ENCODE measurements at places on chromosomes 4 and X. TPM values are rescaled to one million over a fixed set of nuclear protein-coding genes. Genes with fewer than 3 reads are reported as not detected.

Gene SSX4B
- total RNA-seq = not detected

Gene MAGEE2
- total RNA-seq = not detected

Gene TMSB15C
- total RNA-seq = 0.96 TPM

DNA sequence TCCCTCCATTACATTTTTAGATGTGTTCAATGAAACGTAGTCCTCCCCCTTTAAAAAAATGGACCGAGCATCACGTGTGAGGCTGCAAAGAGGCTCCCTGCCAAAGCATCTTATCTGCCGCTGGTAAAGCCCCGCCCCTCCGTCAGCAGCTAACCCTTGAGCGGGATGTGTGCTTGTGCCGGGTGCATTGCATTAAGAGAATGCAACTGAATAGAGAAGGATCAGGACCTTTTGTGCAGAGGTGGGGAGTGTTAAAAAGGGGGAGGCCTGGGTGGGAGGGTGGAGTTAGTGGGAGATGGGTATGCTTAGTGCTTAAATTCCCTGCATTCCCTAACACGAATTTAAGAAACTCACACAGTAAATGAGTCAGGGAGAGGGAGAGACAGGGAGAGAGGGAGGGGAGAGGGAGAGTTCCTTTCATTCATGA lies 66.0 kb downstream of the TBL1X start:
- H3K4me1 ChIP-seq = peaks cover 66% of the 10 kb centered on the region
- H3K27ac ChIP-seq = peak overlapping the region; percentile 87
- H3K27me3 ChIP-seq = no peaks in the 10 kb centered on the region

GRCh38 chr4:78345237-78345636 lies 206.3 kb upstream of the ANXA3 start:
- no peak overlapping the region for H3K27ac ChIP-seq
- no peaks in the 10 kb centered on the region for H3K36me3 ChIP-seq
- H3K27me3 ChIP-seq = peaks cover 3% of the 10 kb centered on the region
- no peaks in the 10 kb centered on the region for H3K4me1 ChIP-seq

DNA sequence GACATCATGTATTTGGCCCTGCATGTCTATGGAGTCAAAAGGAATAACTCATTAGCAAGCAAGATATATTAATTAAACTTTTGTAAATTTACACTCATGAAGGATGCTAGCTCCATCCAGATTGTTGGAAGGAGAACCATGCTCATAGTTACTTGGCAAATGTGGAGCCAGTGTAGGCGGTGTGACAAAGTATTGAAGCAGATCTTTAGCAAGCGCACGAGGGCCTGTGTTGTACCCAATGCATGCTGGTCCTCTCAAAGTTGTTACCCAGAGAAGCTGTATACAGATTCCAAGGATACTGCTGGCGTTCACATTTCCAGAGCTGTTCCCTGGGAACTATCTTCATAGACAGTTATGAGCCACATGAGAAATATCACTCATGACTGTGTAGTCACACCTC lies 196.4 kb upstream of the MBNL3 start:
- no peaks in the 10 kb centered on the region for H3K4me1 ChIP-seq
- no peaks in the 10 kb centered on the region for H3K36me3 ChIP-seq
- no peaks in the 10 kb centered on the region for H3K27me3 ChIP-seq
- H3K4me3 ChIP-seq = no peak overlapping the region

GRCh38 chr4:77047037-77047436 lies 28.8 kb downstream of the CCNI start:
- H3K4me1 ChIP-seq = peaks cover 58% of the 10 kb centered on the region
- H3K4me3 ChIP-seq = no peak overlapping the region
- H3K27me3 ChIP-seq = peaks cover 19% of the 10 kb centered on the region
- no peak for DNase-seq
- peaks cover 42% of the 10 kb centered on the region for H3K36me3 ChIP-seq

DNA sequence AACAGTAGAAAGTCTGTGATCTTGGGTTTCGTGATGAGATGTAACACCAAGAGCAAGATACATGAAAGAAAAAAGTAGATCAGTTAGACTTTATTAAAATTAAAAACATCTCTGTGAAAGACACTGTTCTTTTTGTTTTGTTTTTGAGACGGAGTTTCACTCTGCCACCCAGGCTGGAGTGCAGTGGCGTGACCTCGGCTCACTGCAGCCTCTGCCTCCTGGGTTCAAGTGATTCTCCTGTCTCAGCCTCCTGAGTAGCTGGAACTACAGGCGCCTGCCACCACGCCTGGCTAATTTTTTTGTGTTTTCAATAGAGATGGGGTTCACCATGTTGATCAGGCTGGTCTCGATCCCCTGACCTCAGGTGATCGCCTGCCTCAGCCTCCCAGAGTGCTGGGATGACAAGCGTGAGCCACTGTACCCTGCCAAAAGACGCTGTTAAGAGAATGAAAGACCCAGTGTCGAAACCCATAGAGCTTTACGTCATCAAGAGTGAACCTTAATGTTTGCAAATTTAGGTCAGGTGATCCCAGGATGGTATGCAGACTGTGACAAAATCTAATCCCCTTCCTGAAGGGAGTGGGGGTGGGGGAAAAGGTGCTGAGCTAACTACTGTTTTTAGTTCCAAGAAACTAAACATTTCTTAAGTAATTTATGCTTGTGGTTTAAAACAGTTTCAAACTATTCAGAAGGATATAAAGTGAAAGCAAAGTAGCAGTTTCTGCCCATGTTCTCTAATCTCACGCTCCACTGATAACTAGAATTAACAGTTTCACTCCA lies 8.0 kb downstream of the OFD1 start:
- H3K27ac ChIP-seq = no peak overlapping the region
- no peaks in the 10 kb centered on the region for H3K36me3 ChIP-seq
- H3K4me1 ChIP-seq = peaks cover 5% of the 10 kb centered on the region
- no peak for DNase-seq
